ENCODE measurements at places on chromosomes 1 and 21.
A peak's percentile ranks its signal among the peaks of the same experiment; 100 is the strongest.

- DNase-seq = no peak
These were observed 146.0 kb upstream of the JUN start for GRCh38 chr1:58929671-58930325.

DNA sequence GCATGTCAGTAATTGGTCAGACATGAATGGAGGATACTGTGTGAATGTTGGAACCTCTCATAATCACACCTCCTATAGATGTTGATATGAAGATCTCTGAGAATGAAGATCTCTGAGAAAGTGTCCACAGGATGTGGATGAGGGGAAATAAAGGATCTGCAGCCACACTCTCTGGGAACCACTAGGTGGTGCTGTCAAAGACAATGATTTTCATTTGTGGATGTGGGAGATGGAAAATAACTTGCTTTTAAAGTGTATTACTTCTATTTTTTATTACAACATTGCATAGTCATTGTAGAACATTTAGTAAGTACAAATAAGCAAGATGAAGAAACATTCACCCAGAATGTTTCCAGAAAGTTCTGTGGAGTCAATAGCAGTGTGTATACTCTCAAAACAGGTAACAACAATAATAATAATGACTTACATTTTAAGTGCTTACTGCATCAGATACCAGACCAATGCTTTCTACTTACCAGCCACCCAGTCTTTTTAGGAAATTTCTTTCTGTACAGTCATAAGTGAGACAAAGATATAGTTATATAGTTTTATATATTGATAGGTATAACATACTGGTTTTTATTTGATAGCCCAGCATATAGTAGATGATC, 128.2 kb downstream of the ATG4C start:
- DNase-seq = no peak

DNA sequence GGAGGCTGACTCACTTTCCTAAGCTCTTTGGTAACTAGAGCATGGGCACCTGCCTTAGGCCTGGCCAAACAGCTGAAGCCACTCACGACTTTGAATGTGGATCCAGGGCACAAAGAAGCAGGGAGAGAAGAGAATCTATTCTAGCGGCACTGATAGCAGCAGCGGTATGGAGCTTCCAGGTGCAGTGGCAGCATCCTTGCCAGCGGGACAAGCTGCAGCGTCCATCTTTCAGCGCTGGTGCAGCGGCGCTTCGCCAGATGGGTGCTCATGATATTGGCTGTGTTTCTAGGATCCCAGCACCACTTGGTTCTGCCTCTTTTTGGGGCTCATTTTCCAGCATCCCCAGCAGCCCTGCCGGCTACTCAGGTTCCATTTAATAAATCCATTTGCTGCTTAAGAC, 184.2 kb downstream of the SLC44A5 start:
- DNase-seq = no peak

DNA sequence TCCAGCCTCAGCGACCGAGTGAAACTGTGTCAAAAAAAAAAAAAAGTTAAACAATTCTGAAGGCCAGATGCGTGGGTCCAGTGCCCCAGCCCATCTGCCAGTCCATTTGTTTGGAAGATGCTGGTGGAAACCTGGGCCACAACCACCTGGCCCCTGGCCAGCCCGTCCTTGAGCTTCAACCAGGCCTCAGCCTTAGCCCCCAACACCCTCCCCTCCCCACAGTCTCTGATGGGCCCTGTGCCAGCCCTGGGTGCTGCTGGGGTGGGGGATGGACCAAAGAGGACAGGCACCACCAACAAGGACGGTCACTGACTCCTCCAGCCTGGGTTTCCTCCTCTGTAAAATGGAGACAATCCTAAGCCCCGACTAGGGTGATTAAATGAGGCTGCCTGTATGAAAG, 19.6 kb upstream of the PLEKHG5 start:
- no peak for DNase-seq

DNA sequence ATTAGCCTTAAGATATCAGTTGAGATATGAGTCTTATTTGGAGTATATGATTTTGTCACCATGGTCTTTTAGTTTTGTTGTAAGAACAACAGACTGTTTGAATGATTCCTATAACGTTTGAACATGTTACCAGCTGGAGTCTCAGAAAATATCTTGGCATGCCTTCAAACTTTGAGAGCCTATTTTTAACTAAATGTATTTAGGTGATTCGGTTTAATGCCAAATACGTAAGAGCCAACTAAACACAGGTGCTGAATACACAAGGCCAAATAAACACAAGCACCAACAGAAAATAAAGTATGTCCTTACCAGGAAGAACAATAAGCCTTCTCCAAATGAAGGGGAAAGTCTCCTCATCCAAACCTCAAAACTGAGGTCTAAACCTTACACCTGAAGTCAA, 48.6 kb downstream of the PRKACB start:
- no peak for DNase-seq

GRCh38 chr1:198597690-198598430, 41.0 kb upstream of the PTPRC start:
- DNase-seq = no peak

GRCh38 chr1:112950426-112950825, 5.6 kb downstream of the SLC16A1 start:
- no peak for DNase-seq

DNA sequence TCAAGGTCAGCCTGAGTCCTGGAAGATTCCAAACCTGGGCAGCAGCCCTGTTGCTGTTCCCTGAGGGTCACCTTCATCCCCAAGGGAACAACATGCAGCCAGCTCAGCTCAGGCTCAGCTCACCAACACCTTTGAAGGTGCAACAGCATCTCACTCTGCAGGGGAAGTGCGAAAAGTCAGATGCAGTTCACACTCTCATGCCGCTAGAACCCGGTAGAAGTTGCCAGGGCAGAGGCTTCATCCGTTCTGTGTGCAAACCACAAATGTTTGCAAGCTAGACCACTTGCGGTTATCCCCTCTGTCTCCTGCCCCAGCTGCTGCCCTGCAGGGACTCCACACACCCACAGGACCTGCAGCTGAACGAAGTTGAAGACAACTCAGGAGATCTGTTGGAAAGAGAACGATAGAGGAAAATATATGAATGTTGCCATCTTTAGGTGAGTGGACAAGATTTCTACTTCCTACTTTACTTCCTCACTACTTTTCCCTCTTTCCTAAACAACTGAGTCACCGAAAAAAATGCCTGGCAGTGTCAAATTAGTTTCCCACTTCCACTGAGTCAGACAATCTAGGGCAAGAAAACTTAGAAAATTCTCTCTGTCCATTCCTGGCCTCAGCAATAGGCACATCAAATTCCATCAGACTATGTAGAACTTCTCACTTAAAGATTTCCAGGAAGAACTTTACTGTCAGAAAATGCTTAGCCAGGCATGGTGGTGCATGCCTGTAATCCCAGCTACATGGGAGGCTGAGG, 1.8 kb upstream of the FCRL6 start:
- DNase-seq = peak; percentile 45
